Sigmoid colon (tissue), 7 donors: ENCODE measurements at places on chromosomes 3 and 15. TPM values are rescaled to one million over a fixed set of nuclear protein-coding genes. Genes with fewer than 3 reads are reported as not detected.

DNA sequence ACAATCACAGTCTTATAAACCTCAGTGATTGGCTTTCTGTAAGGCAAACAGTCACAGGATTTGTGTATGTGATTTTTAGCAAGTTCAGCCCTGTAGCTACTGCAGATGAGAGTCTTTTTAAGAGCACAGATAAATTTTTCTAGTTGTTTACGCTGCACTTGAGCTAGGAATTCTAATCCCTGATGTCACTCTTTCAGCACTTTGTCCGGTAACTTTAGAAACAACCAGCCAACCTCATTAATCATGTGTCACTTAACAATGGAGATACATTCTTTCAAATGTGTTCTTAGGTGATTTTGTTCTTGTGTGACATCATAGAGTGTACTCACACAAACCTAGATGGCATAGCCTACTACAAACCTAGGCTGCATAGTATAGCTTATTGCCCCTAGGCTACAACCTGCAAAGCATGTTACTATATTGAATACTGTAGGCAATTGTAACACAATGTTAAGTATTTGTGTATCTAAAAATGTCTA, 36.8 kb upstream of the GOLGA6L2 start:
- no peaks in the 10 kb centered on the region for H3K27me3 ChIP-seq
- H3K27ac ChIP-seq: peak overlapping the region; percentile 43
- H3K4me3 ChIP-seq: no peak overlapping the region
- no peak for DNase-seq
- no peaks in the 10 kb centered on the region for H3K4me1 ChIP-seq
- no peaks in the 10 kb centered on the region for H3K36me3 ChIP-seq

GRCh38 chr3:78242724-78243123, 1202.8 kb downstream of the ROBO2 start:
- H3K4me1 ChIP-seq: no peaks in the 10 kb centered on the region
- H3K27ac ChIP-seq: no peak overlapping the region
- no peaks in the 10 kb centered on the region for H3K36me3 ChIP-seq
- H3K4me3 ChIP-seq: no peak overlapping the region
- H3K27me3 ChIP-seq: no peaks in the 10 kb centered on the region

GRCh38 chr15:81887912-81888311, 157.9 kb downstream of the MEX3B start:
- H3K4me1 ChIP-seq: peaks cover 24% of the 10 kb centered on the region
- H3K27me3 ChIP-seq: no peaks in the 10 kb centered on the region
- no peak for DNase-seq
- H3K4me3 ChIP-seq: no peak overlapping the region
- H3K36me3 ChIP-seq: no peaks in the 10 kb centered on the region

GRCh38 chr15:50506121-50506520, 40.3 kb downstream of the USP50 start:
- DNase-seq: no peak
- H3K4me1 ChIP-seq: no peaks in the 10 kb centered on the region
- H3K27ac ChIP-seq: no peak overlapping the region
- H3K27me3 ChIP-seq: no peaks in the 10 kb centered on the region
- no peak overlapping the region for H3K4me3 ChIP-seq

- H3K4me3 ChIP-seq: no peak overlapping the region
- no peaks in the 10 kb centered on the region for H3K4me1 ChIP-seq
- no peaks in the 10 kb centered on the region for H3K36me3 ChIP-seq
- no peak overlapping the region for H3K27ac ChIP-seq
- H3K27me3 ChIP-seq: no peaks in the 10 kb centered on the region
Measured at GRCh38 chr3:32325927-32326326, 65.7 kb upstream of the CMTM7 start.

GRCh38 chr3:140742116-140742515, 64.3 kb downstream of the TRIM42 start:
- H3K36me3 ChIP-seq: no peaks in the 10 kb centered on the region
- H3K27ac ChIP-seq: no peak overlapping the region
- no peaks in the 10 kb centered on the region for H3K4me1 ChIP-seq
- no peak for DNase-seq

DNA sequence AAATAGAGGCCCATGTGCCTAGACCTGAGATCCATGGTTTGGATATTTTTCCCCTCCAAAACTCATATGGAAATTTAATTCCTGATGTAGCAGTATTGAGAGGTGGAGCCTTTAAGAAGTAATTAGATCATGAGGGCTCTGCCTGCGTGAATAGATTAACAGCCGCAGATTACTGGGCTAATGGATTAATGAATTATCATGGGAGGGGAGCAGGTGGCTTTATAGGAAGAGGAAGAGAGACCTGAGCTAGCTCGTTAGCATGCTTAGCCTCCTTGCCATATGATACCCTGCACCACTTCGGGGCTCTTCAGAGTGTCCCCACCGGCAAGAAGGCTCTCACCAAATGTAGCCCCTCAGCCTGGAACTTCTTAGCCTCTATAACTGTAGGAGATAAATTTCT, 15.8 kb downstream of the ARHGEF26 start:
- no peak overlapping the region for H3K27ac ChIP-seq
- no peak overlapping the region for H3K4me3 ChIP-seq
- DNase-seq: no peak
- no peaks in the 10 kb centered on the region for H3K36me3 ChIP-seq
- peaks cover 29% of the 10 kb centered on the region for H3K4me1 ChIP-seq

DNA sequence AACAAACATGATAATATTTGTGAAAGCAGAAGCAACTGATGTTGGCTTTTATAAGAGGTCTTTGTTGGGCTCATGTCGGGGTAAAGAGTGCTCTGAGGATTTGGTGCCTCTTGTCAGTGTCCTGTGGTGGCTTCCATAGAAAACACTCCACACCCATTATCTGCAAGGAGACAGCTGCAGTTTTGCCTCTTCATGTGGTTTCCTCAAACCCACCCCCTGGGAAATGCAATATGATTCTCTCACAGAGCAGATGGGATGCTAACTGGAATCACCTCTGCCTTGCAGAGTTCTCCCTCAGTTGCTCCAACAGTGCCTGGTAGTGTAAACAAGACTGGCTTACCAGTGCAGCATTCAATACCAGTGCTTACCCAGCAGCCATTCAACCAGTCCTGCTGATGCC, 771.4 kb upstream of the CFAP20DC start:
- no peak overlapping the region for H3K4me3 ChIP-seq
- H3K36me3 ChIP-seq: no peaks in the 10 kb centered on the region
- peaks cover 7% of the 10 kb centered on the region for H3K4me1 ChIP-seq
- no peak for DNase-seq

- peaks cover 34% of the 10 kb centered on the region for H3K4me1 ChIP-seq
- H3K27me3 ChIP-seq: no peaks in the 10 kb centered on the region
- H3K36me3 ChIP-seq: no peaks in the 10 kb centered on the region
- H3K27ac ChIP-seq: no peak overlapping the region
Measured at GRCh38 chr3:31962801-31963205, 18.3 kb downstream of the OSBPL10 start.

- H3K4me3 ChIP-seq: no peak overlapping the region
- H3K27me3 ChIP-seq: no peaks in the 10 kb centered on the region
- peak overlapping the region; percentile 15 for H3K27ac ChIP-seq
- H3K36me3 ChIP-seq: peaks cover 8% of the 10 kb centered on the region
Measured at GRCh38 chr3:4320096-4320911, 17.1 kb downstream of the SETMAR start.

DNA sequence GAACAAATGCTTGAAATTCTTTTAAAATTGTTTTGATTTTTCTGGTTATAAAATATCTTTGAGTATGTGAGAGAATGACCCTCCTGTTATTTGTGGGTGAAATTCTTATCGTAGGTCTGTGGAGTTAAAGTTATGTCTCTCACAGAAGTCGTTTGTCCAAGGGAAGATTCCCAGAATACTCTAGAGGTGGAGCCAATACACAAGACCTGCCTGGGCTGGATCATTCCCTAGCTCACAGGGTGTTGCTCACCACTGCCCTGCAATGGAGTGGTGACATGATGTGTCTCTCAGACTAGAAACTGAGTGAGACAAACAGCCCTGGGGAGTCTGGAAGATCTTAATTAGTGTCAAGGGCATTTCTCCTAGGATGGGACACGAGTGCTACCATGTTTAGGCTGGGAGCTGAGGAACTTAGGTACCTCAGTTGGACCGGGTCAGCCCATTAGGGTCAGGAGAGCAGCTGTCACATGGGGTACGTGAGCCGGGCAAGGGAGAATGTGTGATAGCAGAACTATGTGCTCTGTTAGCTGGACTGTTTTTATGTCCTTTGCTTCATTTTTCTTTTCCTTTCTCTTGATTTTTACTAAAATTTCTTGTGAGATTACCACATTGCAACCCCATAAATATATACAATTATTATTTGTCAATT, 53.6 kb upstream of the MYO5C start:
- peaks cover 11% of the 10 kb centered on the region for H3K36me3 ChIP-seq
- no peak for DNase-seq
- H3K27ac ChIP-seq: no peak overlapping the region
- H3K4me1 ChIP-seq: no peaks in the 10 kb centered on the region
- no peak overlapping the region for H3K4me3 ChIP-seq

GRCh38 chr3:151979906-151980305, 106.5 kb downstream of the SUCNR1 start:
- no peak for DNase-seq
- H3K27ac ChIP-seq: no peak overlapping the region
- peaks cover 7% of the 10 kb centered on the region for H3K4me1 ChIP-seq
- H3K27me3 ChIP-seq: no peaks in the 10 kb centered on the region
- no peaks in the 10 kb centered on the region for H3K36me3 ChIP-seq

DNA sequence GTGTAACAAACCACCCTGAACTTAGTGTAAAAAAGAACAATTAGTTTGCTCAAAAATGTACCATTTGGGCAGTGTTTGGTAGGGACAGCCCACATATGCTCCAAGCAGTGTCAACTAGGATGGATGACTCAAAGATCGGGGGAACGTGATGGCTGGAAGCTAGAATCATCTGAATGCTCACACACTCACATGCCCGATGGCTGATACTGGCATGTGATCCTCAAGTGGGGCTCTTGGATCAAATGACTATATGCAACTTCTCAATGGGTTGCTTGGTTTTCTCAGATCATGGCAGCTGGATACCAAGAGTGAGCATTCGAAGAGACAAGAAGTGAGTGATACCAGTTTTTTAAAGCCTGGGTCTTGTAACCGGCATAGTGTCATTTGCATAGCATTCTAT, 335.9 kb upstream of the KCNMB2 start:
- no peak overlapping the region for H3K4me3 ChIP-seq
- DNase-seq: no peak
- H3K27me3 ChIP-seq: no peaks in the 10 kb centered on the region
- H3K36me3 ChIP-seq: no peaks in the 10 kb centered on the region

- no peaks in the 10 kb centered on the region for H3K27me3 ChIP-seq
- no peak for DNase-seq
- no peak overlapping the region for H3K27ac ChIP-seq
- H3K4me1 ChIP-seq: no peaks in the 10 kb centered on the region
Measured at GRCh38 chr3:55090291-55090690, 162.4 kb upstream of the LRTM1 start.

- DNase-seq: no peak
- no peaks in the 10 kb centered on the region for H3K36me3 ChIP-seq
- H3K27me3 ChIP-seq: no peaks in the 10 kb centered on the region
Measured at GRCh38 chr15:76169911-76170800, 110.4 kb downstream of the TMEM266 start.

- H3K27ac ChIP-seq: peak overlapping the region; percentile 14
- H3K4me3 ChIP-seq: no peak overlapping the region
- H3K4me1 ChIP-seq: peaks cover 11% of the 10 kb centered on the region
- H3K36me3 ChIP-seq: no peaks in the 10 kb centered on the region
Measured at GRCh38 chr3:52346623-52347530, 30.8 kb downstream of the DNAH1 start.

DNA sequence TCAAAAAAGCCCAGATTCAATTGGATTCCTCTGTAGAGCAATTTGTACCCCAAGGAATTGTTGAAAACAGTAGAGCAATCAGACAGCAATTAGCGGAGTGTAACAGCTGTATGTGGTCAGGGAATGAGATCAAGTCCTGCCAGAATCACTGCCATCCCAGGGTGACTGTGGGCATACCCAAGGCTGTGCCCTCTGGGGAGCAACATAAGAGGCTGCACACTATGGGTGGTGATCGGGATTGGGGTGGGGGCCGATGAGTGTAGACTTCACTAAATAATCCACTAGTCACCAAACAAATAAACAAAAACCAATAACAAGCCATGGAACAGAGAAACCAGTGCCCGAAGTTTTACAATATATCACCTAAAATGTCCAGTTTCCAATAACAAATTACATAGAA, 12.1 kb upstream of the ELP6 start:
- H3K36me3 ChIP-seq: no peaks in the 10 kb centered on the region
- H3K4me3 ChIP-seq: no peak overlapping the region
- H3K4me1 ChIP-seq: peaks cover 5% of the 10 kb centered on the region
- H3K27ac ChIP-seq: no peak overlapping the region

The ITIH1 gene
- not detected for polyA plus RNA-seq

The GTF2E1 gene
- 3.6 TPM for polyA plus RNA-seq

The GHSR gene
- not detected for polyA plus RNA-seq

The GNB4 gene
- 4.4 TPM for polyA plus RNA-seq

The FBLN2 gene
- polyA plus RNA-seq: 14.8 TPM

The CEMIP gene
- 0.23 TPM for polyA plus RNA-seq

The CHRNA5 gene
- 0.92 TPM for polyA plus RNA-seq
